Activated T-cell treated with anti-CD3 and anti-CD28 coated beads, Interleukin-2, amount 50 U/mL, for 72 hours (primary cell): ENCODE measurements at places on chromosomes 11 and 22. TPM values are rescaled to one million over a fixed set of nuclear protein-coding genes. Genes with fewer than 3 reads are reported as not detected.

The SPON1 gene
- 0.12 TPM for total RNA-seq

GRCh38 chr11:27464289-27464696, 8.3 kb downstream of the LGR4 start:
- no peaks in the 10 kb centered on the region for H3K4me1 ChIP-seq
- no peak overlapping the region for H3K4me3 ChIP-seq
- DNase-seq, result no peak
- H3K36me3 ChIP-seq, result no peaks in the 10 kb centered on the region

- H3K27ac ChIP-seq, result no peak overlapping the region
- no peaks in the 10 kb centered on the region for H3K27me3 ChIP-seq
- H3K4me3 ChIP-seq, result no peak overlapping the region
- DNase-seq, result peak; percentile 45
These were observed 682 bp downstream of the ATM start for GRCh38 chr11:108223348-108224149.

The OR10A4 gene
- total RNA-seq, result not detected

The MOV10L1 gene
- 0.36 TPM for total RNA-seq

The TMEM80 gene
- 17.8 TPM for total RNA-seq

DNA sequence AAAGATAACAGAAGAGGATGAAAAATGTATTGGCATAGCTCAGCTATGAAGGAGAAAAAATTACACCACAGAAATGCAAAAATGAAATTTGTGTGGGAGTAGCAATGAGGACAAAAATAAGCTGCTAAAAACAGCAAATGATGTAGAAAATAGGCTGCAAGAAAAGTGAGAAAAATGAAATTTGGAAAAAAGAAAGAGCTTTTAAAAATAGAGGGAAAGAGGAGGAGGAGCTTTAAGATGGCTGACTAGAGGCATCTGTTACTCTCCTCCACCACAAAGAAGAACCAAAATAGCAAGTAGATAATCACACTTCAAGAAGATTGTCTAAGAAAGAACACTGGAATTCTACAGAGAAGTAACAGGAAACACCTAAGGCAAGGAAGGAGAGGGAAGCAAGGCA, 23.7 kb upstream of the OR5AN1 start:
- DNase-seq, result no peak
- no peaks in the 10 kb centered on the region for H3K4me1 ChIP-seq
- no peak overlapping the region for H3K4me3 ChIP-seq

DNA sequence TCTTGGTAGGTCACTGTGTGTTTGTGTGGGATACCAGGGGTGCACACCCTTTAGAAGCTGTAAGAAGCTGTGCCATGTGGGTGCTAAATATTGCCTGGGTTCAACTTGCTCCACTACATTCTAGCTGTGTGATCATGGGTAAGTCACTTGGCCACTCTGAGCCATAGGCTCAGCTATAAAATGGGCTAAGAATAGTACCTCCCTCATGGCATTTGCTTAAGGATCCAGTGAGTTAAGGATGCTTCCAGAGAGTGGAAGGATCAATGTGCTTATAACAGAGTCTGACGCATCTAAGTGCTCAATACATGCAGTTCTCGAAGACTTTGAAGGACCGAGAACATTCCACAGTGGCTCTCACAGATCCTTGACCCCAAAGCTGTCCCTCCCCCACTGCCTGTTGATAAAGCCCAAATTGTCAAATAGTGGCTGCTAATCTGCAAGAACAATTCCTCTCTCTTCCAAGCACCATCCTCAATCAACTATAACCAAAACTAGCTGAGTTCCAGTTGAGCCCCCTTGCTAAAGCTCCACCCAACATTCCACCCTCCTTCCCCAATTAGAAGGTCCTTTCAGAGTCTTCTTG, 13.2 kb upstream of the TMPRSS6 start:
- no peak for DNase-seq
- H3K27me3 ChIP-seq, result no peaks in the 10 kb centered on the region

- no peak for DNase-seq
- no peaks in the 10 kb centered on the region for H3K36me3 ChIP-seq
- H3K4me3 ChIP-seq, result no peak overlapping the region
- no peaks in the 10 kb centered on the region for H3K4me1 ChIP-seq
- H3K27ac ChIP-seq, result no peak overlapping the region
These were observed 10.6 kb upstream of the GNB1L start for GRCh38 chr22:19865141-19865829.

DNA sequence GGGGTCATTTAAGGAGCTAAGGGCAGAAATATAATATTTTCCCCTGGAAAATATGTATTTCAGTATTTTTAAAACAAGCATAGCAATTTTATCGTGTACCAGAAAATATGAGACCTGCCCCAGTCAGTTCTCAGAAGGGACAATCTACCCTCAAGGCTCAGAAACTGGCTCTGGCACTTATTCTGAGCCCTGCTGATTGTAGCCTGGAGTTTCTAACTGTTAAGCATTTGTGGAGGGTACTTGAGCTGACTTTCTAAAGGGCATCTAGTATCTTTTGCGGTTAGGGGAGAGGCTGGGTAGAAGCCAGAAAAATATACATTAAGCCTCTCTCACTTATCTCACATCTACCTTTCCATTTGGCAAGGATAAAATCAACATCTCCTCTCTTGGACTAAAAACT, 71.3 kb upstream of the FSHB start:
- no peak for DNase-seq
- no peak overlapping the region for H3K4me3 ChIP-seq
- no peaks in the 10 kb centered on the region for H3K27me3 ChIP-seq

DNA sequence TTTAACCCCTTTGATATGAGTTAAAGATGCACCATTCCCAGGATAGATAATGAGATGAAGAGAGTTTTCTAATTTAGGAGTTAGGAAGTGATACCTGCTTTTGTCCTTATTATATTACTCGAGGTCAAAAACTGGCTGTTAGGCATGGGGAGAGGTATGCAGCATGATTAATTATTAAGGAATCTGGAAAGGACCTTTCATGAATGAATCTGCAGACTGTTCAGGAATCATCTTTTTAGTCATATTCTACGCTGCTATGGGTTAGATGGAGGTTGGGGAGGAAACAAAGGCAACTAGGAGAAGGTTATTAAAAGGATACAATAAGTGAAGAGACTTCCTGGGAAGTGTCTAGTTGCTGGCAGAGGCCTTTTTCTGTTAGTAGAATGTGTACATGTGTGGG, 492.4 kb upstream of the CCDC90B start:
- H3K27me3 ChIP-seq, result no peaks in the 10 kb centered on the region
- H3K4me3 ChIP-seq, result no peak overlapping the region
- DNase-seq, result no peak
- H3K36me3 ChIP-seq, result no peaks in the 10 kb centered on the region
- no peaks in the 10 kb centered on the region for H3K4me1 ChIP-seq
- H3K27ac ChIP-seq, result no peak overlapping the region

The OR5B21 gene
- total RNA-seq, result 0.35 TPM

The OR5P2 gene
- total RNA-seq, result not detected

DNA sequence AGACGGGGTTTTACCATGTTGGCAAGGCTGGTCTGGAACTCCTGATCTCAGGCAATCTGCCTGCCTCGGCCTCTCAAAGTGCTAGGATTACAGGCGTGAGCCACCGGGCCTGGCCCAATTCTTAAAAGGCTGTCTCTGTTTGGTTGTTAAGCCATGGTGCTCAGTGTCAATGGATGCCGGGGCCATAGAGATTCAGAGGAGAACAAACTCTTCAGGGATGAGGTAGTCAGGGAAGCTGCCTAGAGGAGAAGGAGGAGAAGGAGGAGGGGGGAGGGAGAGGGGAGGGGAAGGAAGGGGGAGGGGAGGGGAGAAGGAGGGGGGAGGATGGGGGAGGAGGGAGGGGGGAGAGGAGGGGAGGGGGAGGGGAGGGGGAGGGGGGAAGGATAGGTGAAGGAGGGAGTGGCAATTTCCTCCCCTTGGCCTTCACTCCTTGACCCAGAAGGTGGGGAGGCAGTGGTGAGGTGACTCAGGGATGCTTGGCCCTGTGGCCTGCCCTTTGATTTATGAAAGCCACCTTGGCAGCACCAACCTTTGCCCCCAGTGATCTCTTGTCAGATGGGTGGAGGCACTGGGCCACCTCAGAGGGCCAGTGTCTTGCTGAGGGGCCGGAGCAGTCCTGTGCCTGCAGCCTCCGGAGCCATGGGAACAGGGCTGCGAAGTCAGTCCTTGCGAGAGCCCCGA, at the start of gene C11orf86:
Gene C11orf86, plus strand, starts transcription at position 581 of the 681 bp plus-strand sequence. Its CDS starts 59 bp downstream, at position 640.
- H3K36me3 ChIP-seq, result no peaks in the 10 kb centered on the region
- no peak within 1 kb of the TSS for H3K27ac ChIP-seq
- DNase-seq, result no peak

DNA sequence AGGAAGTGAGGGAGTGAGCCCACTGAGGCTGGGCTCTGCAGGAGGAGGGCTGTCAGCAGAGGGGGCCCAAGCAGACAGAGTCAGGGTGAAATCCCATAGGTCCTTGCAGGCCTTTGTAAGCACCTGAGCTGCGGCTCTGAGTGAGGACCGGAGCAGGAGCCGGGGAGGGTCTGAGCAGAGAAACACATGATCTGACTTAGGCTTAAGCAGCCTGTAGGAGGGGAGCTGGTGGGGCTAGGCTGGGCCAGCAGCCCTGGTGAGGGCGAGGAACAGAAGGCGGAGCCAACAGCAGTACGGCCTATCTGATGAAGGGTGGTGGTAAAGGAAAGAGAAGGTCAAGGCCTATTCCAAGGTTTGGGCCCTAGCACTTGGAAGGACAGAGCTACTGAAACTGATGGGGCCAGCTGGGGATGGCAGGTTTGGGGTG, 26.9 kb upstream of the CBX7 start:
- H3K4me3 ChIP-seq, result no peak overlapping the region
- peaks cover 11% of the 10 kb centered on the region for H3K4me1 ChIP-seq
- no peak for DNase-seq
- peaks cover 1% of the 10 kb centered on the region for H3K36me3 ChIP-seq

DNA sequence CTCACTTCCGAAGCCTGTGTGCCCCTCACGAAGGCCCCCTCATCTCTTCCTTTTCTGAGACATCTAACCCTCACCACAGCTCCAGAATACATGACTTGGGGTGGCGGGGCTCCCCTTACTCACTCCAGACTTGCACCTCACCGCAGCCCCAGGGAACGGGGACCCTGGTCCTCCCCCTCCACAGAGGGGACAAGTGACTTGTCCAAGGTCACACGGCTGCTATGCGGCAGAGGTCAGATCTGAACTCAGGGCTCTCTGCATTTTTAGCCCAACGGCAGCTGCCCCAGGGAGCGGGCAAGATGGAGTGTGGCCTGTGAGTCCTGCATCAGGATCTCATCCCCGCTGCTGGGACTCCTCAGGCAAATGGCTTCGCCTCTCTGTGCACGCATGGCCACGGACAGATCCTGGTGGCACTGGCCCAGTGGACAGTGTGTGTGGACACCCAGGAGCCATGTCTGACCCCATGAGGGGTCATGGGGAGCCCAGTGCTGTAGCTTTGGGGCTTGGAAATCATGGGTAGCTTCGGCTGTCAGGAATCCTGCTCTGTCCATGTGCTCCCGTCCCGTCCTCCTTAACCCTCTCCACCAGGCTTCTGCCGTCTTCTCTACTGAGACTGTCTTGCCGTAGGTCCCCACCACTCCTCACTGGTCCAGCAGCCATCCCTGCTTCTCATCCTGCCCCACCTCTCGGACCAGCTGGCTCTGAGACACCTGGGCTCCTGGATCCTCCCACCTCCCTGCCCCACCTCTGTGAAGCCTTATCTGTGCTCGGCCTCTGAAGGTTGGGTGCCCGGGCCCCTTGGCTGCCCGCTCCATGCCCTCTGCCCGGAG, 48.0 kb upstream of the CARS1 start:
- no peaks in the 10 kb centered on the region for H3K27me3 ChIP-seq
- H3K27ac ChIP-seq, result no peak overlapping the region
- no peaks in the 10 kb centered on the region for H3K36me3 ChIP-seq
- no peak for DNase-seq

The SLC1A2 gene
- total RNA-seq, result 0.09 TPM

The HEPHL1 gene
- total RNA-seq, result not detected

GRCh38 chr22:44450503-44450902, 47.5 kb downstream of the RTL6 start:
- peaks cover 28% of the 10 kb centered on the region for H3K4me1 ChIP-seq
- no peak overlapping the region for H3K4me3 ChIP-seq
- peaks cover 6% of the 10 kb centered on the region for H3K36me3 ChIP-seq
- H3K27me3 ChIP-seq, result no peaks in the 10 kb centered on the region

DNA sequence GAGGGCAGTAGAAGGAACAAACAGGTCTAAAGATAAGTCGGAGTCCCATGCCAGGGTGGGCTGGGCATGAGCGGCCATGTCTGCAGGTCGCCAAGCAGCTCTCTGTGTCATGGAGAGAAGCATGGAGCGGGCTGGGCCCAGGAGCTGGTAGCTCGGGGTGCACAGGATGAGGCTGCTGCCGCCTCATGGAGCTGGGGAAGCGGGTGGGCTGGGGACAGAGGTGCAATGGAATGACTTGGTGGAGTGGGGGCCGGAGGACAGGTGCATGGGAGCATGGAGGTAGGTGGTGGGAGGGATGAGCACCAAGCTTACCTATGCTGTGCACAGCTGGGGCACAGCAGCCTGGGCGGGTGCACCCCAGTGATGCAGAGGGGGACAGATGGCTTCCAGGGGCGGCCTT, 3.6 kb downstream of the NRXN2 start:
- no peak for DNase-seq
- H3K27ac ChIP-seq, result no peak overlapping the region
- peaks cover 64% of the 10 kb centered on the region for H3K27me3 ChIP-seq

The TCF20 gene
- total RNA-seq, result 64.0 TPM

GRCh38 chr11:116911976-116912734, 74.7 kb upstream of the APOA1 start:
- DNase-seq, result no peak
- H3K36me3 ChIP-seq, result no peaks in the 10 kb centered on the region
- no peak overlapping the region for H3K27ac ChIP-seq
